Stimulated activated CD4-positive, alpha-beta T cell treated with anti-CD3 and anti-CD28 coated beads, TNF-alpha, amount 100 ng/mL, for 24 hours (primary cell): ENCODE measurements at places on chromosomes 12 and 14.

DNA sequence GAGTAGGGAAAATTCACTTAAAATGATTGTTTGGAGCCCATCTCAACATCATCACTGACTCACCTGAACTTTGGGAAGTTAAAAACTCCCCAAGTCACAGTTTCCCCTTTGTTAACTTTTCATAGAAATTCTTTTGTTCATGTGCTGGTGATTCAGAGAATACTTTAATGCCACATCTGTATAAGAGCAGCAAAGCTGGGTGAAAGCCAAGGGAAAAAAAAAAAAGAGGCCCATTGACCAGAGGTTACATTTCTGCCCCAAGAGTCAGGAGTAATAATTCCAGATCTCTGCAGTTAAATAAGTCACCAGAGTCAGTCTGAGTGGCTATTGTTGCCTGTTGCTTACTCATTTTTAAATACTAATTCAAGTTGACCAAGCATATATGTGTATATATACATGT lies 136.4 kb upstream of the LGR5 start:
- DNase-seq: no peak

- no peak for DNase-seq
These were observed 19.8 kb downstream of the GALNT6 start for GRCh38 chr12:51371295-51371953.

- DNase-seq: no peak
These were observed 27.0 kb downstream of the SERPINA3 start for GRCh38 chr14:94638961-94639817.

GRCh38 chr12:78797196-78797931 lies 67.2 kb upstream of the SYT1 start:
- DNase-seq: no peak

DNA sequence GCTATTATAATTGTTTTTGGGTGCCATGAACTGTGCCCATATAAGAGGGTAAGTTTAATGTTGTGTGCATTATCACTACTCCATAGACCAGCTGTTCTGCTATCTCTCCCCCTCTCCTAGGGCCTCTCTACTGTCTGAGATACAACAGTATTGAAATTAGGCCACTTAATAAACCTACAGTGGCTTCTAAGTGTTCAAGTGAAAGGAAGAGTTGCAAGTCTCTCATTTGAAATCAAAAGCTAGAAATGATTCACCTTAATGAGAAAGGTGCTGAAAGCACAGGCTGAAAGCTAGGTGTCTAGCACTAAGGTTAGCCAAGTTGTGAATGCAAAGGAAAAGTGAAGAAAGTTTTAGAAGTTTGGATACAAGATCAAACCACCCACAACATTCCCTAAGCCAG lies 168.0 kb downstream of the SLC16A7 start:
- no peak for DNase-seq

DNA sequence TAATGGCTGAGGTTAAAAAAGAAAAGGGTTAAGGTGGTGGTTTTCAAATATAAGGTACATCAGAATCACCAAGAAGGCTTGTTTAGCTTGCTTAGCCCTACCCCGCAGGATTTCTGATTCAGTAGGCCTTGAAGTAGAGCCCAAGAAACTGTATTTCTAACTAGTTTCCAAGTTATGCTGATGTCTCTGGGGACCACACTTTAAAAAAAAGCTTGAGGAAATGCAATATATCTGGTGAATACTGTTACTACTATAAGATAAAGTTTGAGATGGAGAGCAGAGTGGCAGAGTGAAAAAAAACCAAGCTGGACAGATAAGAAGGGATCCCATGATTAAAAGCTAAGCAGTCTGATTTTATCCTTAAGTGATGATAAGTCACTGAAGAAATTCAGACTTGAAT lies 18.3 kb upstream of the GXYLT1 start:
- DNase-seq: no peak

GRCh38 chr14:57302883-57303282 lies 34.1 kb downstream of the AP5M1 start:
- no peak for DNase-seq

DNA sequence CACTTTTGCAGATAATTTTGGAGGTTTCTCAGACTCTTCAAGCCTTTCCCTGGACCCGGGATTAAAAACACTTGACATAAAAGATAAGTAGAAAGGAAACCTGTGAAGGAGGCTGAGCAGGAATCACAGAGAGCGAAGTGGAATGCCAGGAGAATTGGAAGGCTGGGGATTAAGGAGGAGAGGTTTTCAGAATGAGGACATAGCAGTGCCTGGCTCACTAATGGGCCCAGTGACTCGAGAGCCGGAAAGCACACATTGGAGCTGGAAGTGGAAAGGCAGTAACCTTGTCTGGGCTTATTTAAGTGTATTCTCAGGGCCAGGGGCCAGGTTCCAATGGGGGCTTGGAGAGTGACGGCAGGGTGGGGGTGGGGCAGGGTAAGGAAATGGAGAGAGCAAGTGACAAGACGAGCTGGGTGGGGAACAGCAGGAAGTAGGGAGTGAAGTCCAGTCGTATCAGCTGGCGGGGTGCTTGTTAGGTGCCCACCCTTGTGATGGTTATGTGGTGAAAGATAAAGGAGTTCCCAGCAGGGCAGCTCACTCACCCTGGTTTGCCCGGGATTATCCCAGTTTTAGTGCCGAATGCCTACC lies 13.1 kb downstream of the EVL start:
- DNase-seq: no peak

- DNase-seq: no peak
These were observed 39.8 kb downstream of the BAZ2A start for GRCh38 chr12:56590237-56590830.

GRCh38 chr14:38047195-38047902 lies 160.4 kb upstream of the SSTR1 start:
- no peak for DNase-seq

- no peak for DNase-seq
These were observed 521 bp downstream of the MAP4K5 start for GRCh38 chr14:50531595-50532501.

DNA sequence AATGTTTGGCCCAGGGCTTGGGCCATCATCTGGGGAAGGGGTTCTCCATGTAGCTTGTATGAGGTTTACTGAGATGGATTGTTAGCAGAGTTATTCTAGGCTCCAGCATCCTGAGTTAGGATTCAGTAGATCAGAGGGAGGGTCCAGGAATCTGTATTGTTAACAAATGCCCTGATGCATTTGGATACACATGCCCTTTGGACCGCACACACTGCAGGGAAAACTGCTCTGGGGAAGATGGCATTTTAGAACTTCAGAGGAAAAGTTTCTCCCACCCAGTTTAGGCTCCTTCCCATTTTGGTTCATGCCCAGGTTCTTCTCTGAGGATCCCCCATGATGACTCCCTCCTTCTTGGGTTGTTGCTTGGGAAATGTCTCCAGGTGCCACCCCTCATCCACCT lies 193.3 kb downstream of the KTN1 start:
- no peak for DNase-seq

DNA sequence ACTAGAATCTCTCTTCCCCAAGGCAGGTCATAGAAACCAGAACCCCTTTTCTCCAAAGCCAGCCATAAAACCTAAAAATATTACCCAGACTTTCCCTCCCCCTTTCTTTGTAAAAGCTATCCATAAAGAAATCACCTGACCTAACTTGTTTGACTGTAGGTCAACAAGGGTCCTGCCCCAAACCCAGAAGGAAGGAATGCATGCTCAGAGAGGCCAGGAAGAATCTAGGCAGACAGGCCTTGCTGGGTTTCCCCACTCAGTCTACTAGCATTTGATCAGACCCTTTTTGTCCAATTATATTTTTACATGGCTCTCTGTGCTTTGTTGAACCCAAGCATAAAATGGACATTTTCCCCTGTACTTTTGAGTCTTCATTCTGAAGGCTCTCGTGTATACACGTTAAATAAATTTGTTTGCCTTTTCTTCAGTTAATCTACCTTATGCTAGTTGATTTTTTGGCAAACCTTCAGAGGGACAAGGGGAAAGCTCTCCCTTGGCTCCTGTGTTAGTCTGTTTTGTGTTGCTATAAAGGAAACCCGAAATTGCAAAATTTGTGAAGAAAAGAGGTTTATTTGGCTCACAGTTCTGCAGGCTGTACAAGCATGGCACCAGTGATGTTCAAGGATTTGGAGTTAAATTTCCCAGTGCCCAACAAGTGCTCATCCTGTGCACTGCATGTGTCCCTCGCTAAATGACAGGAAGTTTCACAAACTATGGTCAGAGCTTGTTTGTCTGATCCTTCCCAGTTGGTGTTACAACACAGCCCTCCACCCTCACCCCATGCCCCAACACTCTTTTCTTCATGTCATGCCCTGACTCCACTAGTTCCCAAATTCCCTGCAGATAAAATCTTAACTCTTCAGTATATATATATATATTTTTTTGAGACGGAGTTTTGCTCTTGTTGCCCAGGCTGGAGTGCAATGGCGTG lies 14.2 kb upstream of the RASSF3 start:
- DNase-seq: no peak

DNA sequence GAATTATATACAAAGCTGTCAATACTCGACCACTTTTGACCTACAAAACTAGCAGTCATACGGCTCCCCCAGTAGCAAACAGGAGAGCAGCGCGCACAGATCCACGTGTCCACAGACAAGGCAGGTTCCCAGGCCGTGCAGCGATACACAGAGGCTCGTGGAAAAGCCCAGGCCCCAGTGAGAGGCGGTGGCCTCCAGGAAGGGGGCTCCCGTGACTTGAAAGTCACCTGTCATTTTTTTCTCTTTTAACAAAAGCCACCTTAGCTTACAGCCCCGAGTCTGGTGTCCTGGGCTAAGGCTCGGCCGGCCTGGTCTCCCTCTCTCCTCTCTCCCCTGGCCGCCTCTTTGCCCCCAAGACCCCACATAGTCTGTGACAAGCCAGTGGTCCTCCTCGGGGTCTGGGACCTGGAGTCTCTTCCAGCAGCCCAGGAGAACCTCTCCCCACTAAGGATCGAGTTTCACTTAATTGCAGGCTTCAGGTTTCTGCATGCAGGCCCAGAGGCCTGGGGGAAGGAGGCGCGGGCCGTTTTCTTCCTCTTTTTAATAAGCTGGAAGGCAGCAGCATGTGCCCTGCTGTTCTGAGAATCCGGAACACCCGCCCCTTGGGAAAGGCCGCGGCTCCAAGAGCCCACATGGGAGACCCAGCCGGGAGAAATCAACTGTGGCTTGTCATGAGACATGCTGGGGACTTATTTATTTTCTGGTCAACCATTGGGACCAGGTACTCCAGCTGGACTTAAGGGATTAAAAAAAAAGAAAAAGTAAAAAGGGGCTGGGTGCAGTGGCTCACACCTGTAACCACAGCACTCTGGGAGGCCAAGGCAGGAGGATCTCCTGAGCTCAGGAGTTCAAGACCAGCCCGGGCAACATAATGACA lies 15.9 kb downstream of the NCOR2 start:
- no peak for DNase-seq

DNA sequence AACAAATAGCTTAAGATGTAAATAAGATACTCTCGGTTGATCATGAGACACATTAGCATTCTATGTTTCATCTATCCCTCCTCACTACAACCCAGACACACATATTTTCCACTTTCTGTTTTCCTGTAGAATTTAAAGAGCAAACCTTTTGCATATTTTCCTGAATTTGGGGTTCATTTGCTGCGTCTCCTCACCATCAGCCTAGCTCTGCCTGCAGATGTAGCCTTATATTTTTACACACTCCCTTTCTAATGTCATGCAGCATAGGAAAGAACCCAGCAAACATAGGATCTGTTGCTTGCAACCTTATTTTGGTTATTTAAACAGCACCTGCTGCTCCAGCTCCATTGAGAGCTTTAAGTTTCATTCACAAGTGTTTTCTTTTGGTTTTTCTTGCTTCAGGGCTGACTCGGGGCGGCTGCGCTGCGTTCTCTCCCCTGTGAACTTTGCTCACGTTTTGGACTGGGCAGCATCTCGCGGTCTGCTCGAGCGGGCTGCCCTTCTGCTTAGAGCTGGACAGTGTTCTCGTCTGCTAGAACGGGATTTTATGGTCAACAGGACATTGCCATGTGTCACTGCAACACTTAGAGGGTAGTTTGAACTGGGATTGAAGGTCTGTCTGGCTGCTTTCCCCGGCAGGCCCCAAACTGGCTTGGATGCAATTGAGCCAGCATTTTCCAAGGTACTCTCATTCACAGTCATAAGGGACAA lies 57.8 kb upstream of the VRK1 start:
- DNase-seq: no peak

GRCh38 chr12:88432531-88433490 lies 147.5 kb downstream of the KITLG start:
- DNase-seq: no peak

- DNase-seq: no peak
These were observed 65.9 kb downstream of the DCAF5 start for GRCh38 chr14:69087061-69087461.

GRCh38 chr14:60266021-60266937 lies 17.3 kb downstream of the PPM1A start:
- no peak for DNase-seq

GRCh38 chr12:101634724-101635123 lies 40.0 kb downstream of the MYBPC1 start:
- DNase-seq: no peak

DNA sequence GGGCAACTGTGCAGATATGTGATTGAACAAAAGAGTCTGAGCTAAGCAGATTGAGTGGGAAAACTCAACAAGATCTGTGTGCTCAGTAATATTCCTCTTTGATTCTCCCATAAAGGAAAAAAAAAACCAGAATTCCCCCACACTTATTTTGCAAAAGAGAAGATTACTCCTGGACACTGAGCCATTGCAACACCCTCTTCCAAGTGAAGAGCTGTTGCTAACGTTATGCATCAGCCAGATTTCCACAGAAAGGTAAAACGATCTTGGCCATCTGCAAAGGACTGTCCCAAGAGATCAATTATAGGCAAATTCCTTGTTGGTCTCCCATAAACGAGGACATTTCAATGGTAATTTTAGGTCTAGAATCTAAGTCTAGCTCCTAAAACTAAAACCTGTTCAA lies 587.7 kb downstream of the C12orf50 start:
- DNase-seq: no peak

DNA sequence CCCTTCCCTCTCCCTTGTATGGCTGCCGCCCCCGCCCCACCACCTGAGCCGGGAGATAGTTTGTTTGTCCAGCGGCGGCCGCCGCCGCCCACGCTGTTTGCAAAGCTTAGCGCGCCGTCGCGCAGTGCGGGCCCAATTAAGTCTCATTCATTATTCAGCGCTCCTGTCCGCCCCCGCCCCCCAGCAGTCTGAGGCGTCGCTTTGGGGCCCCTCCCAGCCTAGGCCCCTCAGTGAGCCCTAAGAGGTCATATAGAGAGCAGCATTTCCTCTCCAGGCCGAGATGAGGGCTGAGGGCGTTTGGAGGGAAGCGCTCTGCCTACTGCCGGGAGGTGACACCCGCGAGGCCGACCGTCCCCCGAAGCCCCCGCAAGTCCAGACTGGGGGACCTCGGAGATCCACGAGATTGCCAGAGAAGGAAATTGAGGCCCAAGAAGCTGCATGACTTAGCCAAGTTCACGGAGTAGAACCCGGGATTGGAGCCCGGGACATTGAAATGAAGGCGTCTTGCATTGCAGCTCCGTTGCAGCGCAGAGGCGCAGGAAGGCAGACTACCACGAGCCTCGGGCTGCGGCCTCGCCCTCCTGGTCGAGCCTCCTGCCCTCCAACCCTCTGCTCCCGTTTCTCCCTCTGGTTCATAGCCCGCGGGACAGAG lies at the start of gene DNAJC22:
TSS of gene DNAJC22 (plus strand) at position 230 of the 652 bp plus-strand sequence. CDS start 1,985 bp downstream, outside the sequence.
- DNase-seq: no peak
